ENCODE measurements at places on chromosomes 6 and 20. TPM values are rescaled to one million over a fixed set of nuclear protein-coding genes. Genes with fewer than 3 reads are reported as not detected.

Gene SLC26A8
- not detected for total RNA-seq

Gene LKAAEAR1
- not detected for total RNA-seq

GRCh38 chr6:67361264-67361663, 1273.8 kb upstream of the ADGRB3 start:
- H3K27ac ChIP-seq = no peak overlapping the region
- H3K36me3 ChIP-seq = no peaks in the 10 kb centered on the region
- H3K4me3 ChIP-seq = no peak overlapping the region
- DNase-seq = no peak
- no peaks in the 10 kb centered on the region for H3K4me1 ChIP-seq

- peak overlapping the region; percentile 49 for H3K4me3 ChIP-seq
- H3K27ac ChIP-seq = peak overlapping the region; percentile 95
- DNase-seq = no peak
- peaks cover 67% of the 10 kb centered on the region for H3K4me1 ChIP-seq
- H3K27me3 ChIP-seq = no peaks in the 10 kb centered on the region
- no peaks in the 10 kb centered on the region for H3K36me3 ChIP-seq
Measured at GRCh38 chr6:142841915-142842314, 103.1 kb downstream of the HIVEP2 start.

- H3K4me1 ChIP-seq = no peaks in the 10 kb centered on the region
- no peaks in the 10 kb centered on the region for H3K36me3 ChIP-seq
- no peak for DNase-seq
- no peak overlapping the region for H3K27ac ChIP-seq
Measured at GRCh38 chr6:132525866-132526265, 12.2 kb upstream of the TAAR9 start.

Gene BIRC7
- 0.27 TPM for total RNA-seq

DNA sequence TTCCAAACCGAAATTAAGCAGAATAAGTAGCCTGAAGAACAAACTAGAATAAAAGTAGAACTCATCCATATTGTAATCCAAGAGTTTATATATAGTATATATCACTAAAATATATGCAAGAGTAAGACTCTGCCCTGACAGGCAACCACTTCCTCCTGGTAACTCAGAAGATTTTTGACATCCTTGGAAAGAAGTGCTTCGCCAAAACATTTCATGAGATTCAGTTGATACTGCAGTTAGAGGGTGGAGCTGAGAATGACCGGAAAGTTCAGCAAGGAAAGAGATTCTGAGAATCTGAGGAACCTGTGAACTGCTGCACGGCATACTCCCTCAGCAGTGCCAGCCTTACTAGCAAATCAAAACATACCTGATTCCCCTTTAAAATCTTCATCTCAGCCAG, 79.6 kb downstream of the CDK19 start:
- H3K27me3 ChIP-seq = no peaks in the 10 kb centered on the region
- H3K4me1 ChIP-seq = peaks cover 1% of the 10 kb centered on the region
- H3K27ac ChIP-seq = no peak overlapping the region
- H3K36me3 ChIP-seq = no peaks in the 10 kb centered on the region
- no peak overlapping the region for H3K4me3 ChIP-seq

Measured in left ventricle myocardium inferior (tissue), 1 donor.